ENCODE measurements at places on chromosomes 1 and 21.

- no peak for DNase-seq
Measured at GRCh38 chr1:37257646-37258045, 216.7 kb upstream of the ZC3H12A start.

DNA sequence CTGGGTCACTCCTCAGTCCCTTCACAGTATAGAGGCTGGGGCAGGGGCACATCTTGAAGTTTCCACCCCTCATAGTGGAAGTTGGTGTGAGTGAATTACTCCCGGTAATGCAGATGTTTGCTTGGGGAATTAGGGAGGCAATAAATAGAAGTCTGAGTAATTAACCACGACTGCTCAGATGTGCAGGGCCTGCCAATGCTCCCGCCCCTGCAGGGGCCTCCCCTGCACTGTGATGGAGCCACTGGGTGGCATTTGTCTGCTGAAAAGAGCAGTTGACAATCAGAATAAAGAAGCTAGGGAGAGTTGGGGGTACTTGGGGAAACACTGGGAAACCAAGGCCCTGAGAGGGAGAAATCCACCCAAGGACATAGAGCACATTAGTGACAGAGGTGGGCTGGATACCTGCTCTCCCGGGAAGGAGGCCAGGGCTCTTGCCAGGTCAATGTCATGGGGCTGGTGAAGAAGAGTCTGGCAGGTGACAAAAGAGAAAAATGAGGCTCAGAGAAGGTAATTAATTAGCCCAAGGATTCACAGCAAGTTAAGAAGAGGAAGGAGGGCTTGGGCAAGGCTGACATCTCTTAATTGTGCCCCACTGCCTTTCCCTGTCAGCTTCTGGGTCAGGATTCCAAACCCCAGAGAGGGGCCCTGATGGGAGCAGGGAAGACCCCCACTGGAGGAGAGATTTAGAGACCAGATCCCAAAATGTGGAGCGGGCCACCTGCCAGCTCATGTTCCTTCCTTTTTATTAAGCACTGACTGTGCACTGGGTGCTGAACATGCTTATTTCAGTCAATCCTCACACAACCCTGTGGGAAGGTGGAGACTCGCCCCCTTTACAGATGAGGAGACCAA is 436.2 kb downstream of the MATN1 start:
- peak; percentile 6 for DNase-seq

- DNase-seq = no peak
Measured at GRCh38 chr1:233909195-233909594, 4.7 kb downstream of the SLC35F3 start.

DNA sequence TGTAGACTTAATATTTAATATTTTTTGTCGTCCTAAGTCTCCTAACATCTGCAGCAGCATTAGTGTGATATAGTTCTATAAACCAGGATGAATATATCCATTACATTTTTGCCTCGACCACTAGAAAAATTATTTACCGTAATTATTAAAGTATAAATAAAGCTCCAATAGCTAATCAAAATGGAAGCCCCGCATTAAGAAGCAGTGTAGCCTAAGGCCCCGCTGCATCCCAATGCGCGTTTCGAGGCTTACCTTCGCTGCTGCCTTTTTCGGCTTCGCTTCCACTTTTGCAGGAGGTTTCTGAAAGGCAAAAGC is 891 bp downstream of the HMGN1 start:
- peak; percentile 67 for DNase-seq

GRCh38 chr1:203148127-203148526 is 20.6 kb downstream of the ADORA1 start:
- peak; percentile 22 for DNase-seq

DNA sequence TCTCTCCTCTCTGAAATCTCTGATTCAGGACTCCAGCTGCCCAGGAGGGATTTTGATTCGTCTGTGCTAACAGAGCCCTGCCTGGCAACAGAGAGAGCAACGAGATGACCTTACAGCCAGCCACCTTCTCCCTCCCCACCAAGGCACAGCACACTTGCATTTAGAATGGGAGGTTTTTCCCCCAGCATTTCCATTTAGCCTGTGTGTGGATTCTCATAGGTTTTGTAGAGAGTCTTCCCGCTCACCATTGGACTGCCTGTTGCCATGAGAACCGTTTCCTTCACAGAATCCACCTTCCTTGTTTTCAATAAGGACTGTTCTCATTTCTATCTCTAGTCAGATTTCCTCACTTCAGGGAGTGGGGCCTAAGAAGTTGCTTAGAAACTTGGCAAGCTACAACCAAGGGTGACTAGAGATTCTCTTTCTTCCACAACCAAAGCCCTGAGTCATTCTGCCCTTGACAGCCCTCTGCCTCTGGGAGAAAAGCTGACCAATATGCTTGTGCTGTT is 5.8 kb upstream of the IKBKE start:
- no peak for DNase-seq

- no peak for DNase-seq
Measured at GRCh38 chr21:45830221-45830640, 151.3 kb upstream of the COL6A1 start.

GRCh38 chr21:33205476-33205875 is 24.3 kb upstream of the IFNAR2 start:
- DNase-seq = no peak

GRCh38 chr21:28904961-28905435 is 87.7 kb downstream of the LTN1 start:
- no peak for DNase-seq

Data from NCI-H1105 treated with DMSO at 0.1 percent for 48 hours (cell line).